Hepatocyte (in vitro differentiated cells): ENCODE measurements at places on chromosomes 2 and 18. TPM values are rescaled to one million over a fixed set of nuclear protein-coding genes. Genes with fewer than 3 reads are reported as not detected.

The GKN1 gene
- total RNA-seq = 0.53 TPM in 1 of 2 replicates, not detected in the other

DNA sequence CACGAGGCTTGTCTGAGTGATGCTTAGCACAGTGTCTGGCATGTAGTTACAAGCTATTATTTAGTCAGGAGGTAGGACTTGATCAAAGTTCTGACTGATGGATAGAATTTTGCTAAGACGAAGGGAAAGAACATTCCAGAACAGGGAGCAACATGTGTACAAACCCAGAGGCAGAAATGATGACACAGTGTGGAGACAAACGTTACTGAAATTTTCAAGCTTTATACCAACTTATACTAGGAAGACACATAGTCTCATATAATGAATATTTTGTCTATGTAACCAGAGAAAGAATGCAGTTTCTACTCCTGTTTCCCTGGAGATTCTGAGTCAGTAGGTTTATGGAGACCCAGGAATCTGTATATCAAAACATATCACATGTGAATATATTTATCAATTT is 123.4 kb downstream of the FAM124B start:
- DNase-seq = no peak

- no peak for DNase-seq
Observed at GRCh38 chr2:64052463-64053241, 33.4 kb upstream of the VPS54 start.

DNA sequence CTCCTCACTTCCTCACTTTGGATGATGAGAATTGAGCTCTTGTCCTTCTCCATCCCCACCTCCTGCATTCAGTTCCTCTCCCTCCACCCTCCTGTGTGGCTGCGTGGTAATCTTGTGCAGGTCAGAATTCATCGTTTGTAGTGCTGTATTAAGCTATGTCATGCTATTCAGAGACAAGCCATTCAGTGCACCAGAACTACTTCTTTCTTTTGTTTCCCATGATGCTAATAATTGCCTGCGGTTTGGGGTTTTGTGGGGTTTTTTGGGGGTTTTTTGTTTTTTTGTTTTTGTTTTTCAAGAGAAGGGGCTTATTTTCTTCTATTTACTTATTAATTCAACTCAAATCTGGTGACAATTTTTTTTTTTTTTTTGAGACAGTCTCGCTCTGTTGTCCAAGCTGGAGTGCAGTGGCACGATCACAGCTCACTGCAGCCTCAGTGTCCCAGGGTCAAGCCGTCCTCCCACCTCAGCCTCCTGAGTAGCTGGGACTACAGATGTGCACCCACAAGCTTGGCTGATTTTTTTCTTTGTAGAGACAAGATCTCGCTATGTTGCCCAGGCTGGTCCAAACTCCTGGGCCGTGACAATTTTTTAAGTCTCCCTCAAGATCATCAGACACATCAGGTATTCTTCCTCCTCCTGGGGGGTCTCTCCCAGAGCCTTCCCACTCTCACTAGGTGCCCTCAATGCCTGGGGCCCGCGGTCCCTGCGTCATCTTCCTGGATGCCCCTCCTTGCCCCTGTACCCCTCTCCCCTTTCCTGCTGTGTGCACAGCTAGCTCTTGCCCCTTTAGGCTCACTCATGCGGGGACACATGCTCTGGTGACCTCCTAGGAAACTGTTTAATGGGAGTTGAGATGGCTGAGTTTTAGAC is 37.8 kb downstream of the MAL start:
- no peak for DNase-seq

DNA sequence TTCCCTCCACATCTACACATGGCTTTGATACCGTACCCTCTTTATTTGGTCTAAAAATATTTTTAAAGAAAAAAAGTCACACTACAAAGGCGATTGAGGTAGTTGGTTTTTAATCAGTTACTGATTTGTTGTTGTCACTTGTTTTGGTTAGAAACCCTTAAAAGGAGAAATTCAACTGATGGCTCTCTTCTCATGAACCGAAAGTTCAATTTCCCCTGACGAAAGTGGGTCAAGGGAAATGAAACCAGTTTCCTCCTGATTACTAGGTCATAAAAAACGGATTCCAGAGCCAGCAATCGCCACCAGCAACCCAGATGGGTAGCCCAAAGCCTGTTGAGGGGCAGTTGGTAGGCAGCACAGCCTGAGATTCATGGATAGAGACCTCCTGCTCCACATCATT is 63.2 kb downstream of the DLGAP1 start:
- DNase-seq = no peak

The EMILIN1 gene
- 59.6 and 80.8 TPM in 2 replicates for total RNA-seq

DNA sequence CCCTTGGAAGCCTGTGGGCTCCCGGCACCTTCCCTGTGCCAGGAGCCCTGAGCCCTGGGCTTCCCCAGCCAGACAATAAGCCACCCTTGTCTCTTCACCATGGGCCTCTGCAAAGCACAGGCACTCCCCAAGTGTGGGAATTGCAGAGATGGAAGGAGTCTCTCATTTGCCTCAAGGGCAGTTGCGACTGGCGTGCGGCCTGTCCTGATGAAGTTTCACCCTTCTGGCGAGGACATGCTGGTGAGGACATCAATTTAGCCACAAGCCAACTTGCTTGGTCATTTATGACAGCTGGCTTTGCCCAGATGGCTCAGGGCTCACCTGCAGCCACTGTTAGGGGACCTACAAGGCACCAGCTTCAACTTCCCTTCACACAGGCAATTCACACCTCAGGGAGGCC is 180.2 kb downstream of the ANAPC1 start:
- no peak for DNase-seq

GRCh38 chr18:13296867-13297574 is 78.5 kb downstream of the LDLRAD4 start:
- no peak for DNase-seq

GRCh38 chr2:212893216-212893615 is 258.2 kb downstream of the IKZF2 start:
- DNase-seq = no peak

DNA sequence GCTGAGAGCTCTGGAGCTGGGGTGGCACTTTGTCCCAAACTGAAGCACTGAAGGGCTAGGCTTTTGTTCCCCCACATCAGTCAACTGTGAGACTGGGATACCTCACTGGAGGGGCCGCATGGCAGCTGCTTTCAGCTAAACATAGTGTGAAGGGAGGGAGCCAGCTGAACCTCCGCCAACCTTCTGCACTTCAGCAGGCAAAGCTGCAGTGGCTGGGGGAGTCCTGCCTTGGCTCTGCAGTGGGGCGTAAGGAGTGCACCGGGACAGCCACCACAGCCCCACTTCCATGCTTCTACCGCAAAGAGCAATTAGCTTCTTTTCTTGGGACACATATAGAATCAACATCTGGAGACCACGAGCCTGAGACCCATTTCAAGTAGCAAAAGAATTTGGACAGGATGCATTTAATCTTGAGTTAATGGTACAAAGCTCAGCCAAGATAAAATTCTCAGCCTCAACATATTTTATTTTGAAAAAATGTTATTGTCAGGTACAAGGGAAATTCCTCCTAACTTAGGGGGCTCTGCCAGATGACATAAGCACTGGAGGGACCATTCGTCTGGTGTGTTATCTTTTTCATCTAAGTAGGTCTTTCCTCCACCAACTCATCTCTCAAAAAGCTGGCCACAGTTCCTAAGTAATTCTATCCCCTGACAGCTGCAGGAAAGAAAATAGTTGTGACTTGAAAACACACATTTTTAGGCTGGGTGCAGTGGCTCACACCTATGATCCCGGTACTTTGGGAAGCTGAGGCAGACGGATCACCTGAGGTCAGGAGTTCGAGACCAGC is 25.6 kb upstream of the MYCN start:
- no peak for DNase-seq

DNA sequence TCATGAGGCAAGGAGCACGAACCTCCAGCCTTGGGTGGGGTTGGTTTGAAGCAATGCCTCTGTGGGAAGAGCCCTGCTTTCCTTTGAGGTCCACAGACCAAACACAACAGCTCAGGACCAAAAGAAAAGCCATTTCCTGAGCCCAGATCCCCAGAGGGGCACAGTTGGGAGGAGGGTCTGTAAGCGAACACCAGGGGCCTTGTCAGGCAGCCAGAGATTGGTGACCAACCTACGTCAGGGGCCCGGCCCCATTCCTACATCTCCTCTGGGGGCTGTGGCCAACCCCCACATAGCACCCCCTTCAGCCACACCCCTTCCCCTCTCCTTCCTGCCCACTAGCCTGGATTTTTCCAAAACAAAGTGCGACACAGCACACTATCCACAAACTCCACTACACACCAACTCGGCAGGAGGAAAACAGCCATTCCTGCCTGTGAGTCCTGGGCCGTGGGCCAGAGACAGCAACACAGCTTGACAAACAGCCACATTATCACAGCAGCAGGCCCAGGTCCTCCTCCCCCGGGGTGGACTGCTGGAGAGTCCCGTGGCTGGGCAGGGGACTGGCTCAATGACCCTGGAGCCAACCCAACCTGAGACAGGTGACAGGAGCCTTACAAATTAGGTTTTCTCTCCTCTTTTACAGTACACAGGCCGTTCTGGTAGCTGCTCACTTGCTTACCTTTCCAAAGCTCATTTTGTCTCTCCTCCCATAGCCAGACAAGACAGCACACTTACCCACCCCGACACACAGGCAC is 98.8 kb downstream of the TNS1 start:
- DNase-seq = peak; percentile 54
